Esophagus mucosa (tissue), 1 donor: ENCODE measurements at places on chromosomes 16 and 17.

DNA sequence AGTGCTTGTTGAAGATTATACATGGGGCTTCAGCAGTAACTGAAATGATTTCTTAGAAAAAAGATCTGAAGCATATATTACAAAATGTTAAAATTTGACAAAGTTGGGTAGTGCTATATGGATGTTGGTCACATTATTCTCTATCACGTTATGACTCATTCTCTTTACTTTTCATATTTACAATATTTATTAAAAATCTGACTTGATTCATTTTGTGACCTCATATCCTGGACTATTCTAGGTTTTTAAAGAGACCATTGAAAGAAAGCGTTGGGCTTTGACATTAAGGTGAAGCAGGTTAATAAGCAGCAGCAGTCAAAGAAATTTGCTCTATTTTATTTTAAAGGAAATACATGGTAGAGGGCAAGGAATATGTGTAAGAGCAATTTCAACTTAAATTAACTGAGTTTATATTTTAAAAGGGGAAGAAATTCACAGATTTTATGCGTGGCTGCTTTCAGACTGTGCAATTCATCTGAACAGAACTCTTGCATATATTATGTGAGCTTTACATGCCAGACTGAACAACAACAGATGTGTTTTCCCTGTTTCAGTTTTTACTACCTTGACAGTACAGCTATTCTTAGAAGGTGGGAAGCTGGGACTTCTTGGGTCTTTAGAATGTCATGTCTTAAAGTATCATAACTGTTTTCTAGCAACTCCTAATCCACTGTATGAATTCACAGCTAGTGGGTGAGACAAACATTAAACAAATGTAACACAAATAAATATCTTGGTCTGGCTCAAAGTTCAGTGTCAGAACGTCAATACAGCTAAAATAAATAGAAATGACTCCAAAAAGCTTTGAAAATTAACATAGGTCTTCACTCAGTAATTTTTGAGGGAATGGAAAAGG lies 10.4 kb upstream of the FAM20A start:
- ATAC-seq = no peak

DNA sequence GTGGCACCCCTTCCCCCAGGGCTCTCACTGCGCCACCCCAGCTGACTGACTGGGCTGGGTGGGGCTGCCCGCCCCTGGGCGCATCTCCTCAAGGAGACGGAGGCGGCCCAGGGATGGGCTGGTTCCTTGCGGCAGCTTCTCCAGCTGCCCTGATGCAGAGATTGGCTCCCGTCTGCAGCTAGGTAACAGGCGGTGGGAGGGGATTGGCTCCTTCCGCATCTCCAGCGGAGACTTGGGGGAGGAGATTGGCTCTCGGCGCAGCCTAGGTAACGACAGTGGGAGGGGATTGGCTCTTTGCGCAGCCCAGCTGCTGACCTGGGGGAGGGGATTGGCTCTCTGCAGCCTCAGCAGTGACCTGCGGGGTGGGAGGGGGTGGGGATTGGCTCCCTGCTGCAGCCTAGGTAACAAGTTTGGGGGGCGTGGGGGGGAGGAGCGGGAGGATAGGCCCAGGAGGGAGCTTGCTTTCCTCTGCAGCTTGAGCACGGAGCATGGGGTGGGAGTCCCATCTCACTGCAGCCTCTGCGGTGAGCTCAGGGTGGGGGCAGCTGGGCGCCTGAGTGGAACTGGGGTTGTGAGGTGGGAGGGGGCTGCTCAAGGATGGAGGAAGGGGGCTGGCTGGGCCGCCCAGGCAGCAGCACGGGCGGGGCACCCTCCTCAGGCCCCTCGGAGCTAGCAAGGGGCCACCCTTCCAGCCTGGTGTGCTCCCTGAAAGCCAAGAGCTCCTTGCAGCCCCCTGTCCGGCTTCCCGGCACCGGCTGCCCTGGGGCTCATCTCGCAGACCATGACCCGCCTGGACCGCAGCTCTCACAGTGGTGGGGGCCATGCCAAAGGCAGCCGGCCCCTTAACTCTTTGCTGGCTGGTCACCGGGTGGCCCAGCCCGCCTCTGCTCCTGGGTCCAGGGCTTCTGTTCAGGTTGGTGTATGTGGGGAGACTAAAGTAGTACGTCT lies 6.4 kb downstream of the NFE2L1 start:
- peak; percentile 85 for ATAC-seq

- ATAC-seq = peak; percentile 71
Observed at GRCh38 chr17:71335212-71335611, 785.6 kb upstream of the SOX9 start.

DNA sequence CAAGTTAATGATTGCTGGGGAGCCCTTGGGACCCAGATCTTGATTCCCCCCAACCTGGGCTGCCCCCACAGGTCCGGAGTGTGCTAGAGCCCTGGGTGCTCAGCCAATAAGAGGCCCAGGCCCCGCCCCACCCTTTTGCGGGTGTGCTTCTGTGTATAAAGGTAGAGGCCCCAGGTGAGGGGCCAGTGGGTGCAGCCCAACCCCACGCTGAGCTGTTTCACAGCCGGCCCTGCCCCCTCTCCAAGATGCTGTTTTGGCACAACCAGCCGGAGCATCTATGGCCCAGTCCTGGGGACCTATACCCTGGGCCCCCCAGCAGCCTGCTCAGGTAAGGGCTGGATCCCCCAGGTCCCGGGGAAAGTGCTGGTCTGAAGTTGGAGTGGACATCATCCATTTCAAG lies 11.8 kb upstream of the STAC2 start:
- no peak for ATAC-seq

DNA sequence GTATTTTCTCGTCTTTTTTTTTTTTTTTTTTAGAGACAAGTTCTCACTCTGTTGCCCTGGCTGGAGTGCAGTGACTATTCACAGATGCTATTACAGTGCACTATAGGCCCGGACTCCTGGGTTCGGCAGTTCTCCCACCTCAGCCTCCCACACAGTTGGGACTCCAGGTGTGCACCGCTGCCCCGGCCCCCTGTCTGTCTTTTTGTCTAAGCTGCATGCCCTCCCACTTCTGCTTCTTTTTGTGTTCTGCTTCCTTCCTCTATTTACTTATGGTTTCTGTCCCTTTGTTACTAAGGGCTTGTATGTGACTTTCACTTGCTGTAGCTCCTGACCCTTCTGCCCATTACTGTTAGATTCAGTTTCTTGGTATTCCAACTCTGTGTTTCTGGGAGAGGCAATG lies 20.5 kb downstream of the SLC7A6 start:
- ATAC-seq = peak; percentile 28

DNA sequence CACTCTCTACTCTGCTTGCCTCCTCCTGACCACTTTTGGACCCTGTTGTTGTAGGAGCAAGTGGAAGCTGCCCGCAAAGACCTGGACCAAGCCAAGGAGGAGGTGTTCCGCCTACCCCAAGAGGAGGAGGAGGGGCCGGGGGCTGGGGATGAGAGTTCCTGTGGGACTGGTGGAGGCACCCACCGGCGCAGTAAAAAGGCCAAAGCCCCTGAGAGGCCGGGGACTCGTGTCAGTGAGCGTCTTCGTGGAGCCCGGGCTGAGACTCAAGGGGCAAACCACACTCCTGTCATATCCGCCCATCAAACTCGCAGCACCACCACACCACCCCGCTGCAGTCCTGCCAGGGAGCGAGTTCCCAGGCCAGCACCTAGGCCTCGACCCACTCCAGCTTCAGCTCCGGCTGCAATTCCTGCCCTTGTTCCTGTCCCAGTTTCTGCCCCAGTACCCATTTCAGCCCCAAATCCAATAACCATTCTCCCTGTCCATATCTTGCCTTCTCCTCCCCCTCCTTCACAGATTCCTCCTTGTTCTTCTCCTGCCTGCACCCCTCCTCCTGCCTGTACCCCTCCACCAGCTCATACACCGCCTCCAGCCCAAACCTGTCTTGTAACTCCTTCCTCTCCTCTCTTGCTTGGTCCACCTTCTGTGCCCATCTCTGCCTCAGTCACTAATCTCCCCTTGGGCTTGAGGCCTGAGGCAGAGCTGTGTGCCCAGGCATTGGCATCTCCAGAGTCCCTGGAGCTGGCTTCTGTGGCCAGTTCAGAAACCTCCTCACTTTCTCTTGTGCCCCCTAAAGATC lies 11.0 kb upstream of the PHKG2 start:
- no peak for ATAC-seq
